ENCODE measurements at places on chromosomes 2 and 18.

DNA sequence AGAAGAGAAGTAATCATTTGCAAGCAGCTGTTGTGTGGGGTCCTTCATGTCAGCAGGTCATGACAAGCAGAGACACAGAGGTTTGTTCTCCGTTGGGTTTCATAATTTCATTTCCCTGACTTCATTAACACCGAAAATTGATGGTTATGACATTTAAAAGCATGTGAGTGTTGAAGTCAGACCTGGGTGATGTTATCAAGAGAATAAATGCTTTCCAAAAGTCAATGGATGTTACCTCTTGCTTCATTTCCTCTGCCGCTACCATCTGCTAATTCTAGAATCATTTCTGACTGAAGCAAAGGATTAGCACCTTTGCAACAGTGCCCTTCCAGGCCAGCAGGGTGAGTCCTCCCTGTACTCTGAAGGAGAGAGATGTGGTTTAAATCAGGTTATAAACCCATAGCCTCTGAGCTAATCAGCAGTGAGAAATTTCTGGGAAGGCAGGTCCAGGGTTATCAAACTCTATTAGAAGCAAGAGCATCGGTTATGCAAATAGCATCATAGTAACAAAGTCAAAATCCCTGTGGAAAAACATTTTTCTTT lies 446.2 kb downstream of the PIK3C3 start:
- DNase-seq: no peak

GRCh38 chr2:104476075-104476474 lies 377.8 kb upstream of the POU3F3 start:
- DNase-seq: no peak

DNA sequence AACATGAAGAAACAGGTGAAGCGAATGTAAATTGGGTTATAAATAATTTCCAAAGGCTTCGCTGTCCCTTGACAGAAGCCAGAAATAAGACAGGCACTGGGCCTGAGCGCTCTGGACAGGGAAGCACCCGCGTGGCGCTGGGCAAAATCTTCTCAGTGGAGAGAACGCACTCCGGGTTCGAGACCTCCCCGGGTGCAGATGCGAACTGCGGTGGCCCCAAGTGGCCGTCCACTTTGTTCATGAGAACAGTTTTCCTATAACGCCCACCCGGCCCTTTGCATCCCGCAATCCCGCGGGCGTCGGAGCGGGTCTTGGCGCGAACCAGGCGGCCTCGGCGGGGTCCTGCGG lies 651 bp upstream of the DPYSL5 start:
- no peak for DNase-seq

DNA sequence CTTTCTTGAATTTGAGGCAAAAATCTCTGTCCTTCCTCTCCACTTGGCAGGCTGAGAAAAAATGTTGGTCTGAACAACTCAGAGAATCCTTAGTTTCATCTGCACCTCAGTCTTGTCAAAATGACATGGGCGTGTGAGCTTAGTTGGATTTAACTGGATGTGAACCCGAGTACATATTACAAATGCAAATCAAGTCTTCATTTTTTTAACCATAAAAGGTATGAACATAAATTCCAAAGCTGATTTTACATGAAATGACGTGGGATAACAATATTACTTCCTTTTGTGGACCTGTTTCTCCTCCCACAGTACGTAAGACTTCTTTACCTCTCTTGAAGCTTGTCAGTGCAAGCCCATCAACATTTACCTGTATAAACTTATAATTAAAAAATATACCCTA lies 32.6 kb upstream of the RND3 start:
- DNase-seq: no peak

GRCh38 chr18:50560681-50561629 lies 1.1 kb downstream of the MAPK4 start:
- no peak for DNase-seq

GRCh38 chr2:60400462-60401246 lies 152.8 kb downstream of the BCL11A start:
- DNase-seq: no peak

DNA sequence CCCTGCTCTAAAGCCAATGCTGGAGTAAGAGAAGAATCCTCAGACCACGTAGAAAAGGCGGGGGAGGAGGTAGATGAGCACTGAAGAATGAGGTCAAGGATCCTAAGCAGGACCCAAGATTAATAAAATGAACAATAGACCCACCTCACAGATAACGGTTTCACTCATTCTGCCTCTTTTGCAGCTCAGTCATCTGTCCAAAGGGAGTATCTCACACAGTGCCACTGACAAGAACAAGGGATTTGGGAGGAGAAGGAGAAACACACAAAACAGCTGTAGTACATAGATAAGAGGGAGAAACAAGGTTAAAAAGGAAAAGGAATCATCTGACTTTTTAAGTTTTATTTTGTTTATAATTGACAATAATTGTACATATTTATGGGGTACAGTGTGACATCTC lies 30.9 kb upstream of the SULT1C4 start:
- no peak for DNase-seq

- no peak for DNase-seq
Measured at GRCh38 chr2:154293864-154294263, 404.6 kb upstream of the KCNJ3 start.

GRCh38 chr18:567122-567521 lies 13.1 kb upstream of the CETN1 start:
- DNase-seq: no peak

- no peak for DNase-seq
Measured at GRCh38 chr2:174600349-174600748, 2.7 kb upstream of the WIPF1 start.

DNA sequence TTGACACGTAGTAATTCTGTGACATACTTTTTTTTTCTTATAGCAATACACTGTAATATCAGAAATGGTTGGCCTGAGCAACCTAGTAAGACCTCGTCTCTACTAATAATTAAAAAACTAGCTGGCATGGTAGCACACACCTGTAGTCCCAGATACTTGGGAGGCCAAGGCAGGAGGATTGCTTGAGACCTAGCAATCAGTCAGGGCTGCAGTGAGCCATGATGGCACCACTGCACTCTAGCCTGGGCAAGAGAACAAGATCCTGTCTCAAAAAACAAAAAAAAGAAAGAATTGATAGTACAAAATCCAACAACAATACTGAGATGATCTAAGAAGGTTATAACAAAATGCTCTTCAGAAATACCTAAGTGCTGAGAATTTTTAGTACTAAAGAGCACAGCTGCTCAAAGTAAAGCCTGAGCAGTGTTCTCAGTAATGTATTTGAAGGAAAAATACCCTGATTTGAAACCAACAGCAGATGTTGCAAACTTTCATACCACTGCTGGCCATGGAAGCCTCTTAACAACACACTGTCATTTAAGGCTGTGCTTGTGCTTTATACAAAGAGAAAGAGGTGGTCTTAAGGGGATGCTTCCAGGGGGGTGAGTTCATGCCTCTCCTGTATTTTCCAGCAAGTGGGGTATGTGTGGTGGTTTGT lies 132.6 kb upstream of the CDCA7 start:
- no peak for DNase-seq

GRCh38 chr2:144333143-144333555 lies 186.8 kb downstream of the ZEB2 start:
- no peak for DNase-seq

- peak; percentile 28 for DNase-seq
Measured at GRCh38 chr2:169775765-169776164, 22.9 kb upstream of the SSB start.

DNA sequence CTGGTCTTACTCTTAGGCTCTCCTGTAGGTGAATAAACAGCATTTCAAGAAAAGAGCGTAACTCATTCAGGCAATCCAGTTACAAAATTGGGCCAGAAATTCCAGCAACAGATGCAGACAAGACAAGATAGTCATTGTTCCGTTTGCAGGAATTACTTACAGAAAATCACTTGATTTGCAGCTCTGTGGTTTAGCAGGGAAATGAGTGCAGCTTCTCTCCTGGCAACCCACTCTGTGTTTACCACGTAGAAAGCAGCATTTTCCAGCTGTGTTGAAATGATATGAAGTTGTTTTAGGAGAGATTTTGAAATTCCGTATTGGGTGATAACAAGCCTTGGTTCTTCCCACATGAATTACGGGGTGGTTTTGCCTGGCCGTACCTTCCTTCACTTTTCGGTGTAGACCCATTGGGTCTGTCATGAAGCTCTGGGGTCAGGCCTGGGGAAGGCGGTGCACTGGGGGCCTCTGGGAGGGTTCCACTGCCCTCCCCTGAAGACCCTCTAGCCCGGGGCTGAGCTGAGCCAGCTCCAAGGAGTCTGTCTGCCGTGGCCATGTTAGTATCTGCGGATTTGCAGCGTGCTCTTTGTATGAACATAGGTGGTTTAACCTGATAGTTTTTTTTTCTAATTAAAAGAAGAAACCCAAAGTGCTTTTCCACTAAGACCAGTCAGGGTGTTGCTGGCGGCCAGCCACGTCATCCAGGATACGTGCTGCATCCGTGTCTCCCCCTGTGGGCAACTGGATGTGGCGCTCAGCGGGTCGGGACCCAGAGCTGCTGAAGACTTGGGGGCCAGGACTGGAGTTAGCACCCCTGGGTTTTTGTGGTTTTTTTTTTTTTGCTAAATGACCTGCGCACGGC lies 58.9 kb upstream of the KCNG2 start:
- no peak for DNase-seq

DNA sequence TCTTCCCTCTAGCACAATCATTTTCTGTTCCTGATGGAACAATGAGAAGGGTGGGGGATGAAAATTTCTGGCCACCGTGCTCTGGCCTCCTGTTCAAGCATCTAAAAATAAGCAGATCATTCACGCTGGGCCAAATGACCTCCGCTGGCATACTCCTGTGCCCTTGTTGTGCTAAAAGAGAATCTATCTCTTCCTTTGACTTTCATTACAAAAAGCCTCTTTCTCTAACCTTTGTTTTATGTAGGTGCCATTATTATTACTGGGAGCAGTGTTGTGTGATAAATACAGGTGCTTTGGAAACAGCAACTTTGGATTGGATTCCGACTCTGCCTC lies 44.6 kb upstream of the B3GNT2 start:
- DNase-seq: no peak

DNA sequence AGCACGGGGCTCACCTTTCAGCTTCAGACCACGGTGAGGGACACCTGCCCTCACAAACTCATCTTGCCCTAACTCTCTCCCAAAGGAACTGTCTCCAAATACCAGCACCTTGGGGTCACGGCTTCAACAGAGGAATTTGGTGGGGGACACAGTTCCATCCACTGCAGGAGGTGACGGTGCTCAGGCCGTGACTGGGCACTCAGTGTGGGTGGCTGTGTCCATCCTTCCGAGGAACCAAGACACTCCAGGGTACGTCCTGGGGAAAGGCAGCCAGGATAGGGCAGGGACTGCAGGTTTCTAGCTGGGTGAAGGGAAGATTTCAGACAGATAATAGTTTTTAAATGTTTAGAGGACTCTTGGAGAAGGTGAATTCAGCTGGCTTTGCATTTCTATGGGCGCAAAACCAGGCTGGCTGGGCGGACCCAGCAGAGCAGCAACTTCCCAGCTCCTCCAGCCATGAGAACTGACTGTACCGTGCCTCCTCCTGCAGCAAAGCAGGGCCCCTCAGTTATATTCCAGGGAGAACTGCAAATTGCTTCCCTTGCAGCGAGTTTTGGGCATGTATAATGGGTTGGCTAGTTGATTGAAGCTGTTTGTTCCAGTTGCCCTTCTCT lies 23.9 kb upstream of the ALLC start:
- DNase-seq: no peak

DNA sequence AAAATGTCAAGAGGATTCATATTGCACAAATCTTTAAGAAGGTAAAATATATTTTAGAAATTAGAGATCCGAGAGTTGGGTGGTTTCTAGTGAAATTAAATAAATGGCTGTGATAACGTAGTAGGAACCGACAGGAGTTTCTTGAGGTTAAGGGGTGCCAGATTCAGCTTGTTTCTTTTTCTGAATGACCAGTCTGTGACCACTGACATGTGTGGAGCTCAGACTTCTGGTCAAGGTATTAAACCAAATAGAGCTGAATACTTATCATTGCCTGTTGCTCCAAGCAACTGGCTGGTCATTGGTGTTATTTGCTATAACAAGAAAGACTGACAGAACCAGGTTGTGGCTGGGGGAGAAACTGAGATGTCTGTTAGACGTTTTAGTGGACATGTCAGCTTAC lies 408.2 kb upstream of the HS6ST1 start:
- DNase-seq: no peak

DNA sequence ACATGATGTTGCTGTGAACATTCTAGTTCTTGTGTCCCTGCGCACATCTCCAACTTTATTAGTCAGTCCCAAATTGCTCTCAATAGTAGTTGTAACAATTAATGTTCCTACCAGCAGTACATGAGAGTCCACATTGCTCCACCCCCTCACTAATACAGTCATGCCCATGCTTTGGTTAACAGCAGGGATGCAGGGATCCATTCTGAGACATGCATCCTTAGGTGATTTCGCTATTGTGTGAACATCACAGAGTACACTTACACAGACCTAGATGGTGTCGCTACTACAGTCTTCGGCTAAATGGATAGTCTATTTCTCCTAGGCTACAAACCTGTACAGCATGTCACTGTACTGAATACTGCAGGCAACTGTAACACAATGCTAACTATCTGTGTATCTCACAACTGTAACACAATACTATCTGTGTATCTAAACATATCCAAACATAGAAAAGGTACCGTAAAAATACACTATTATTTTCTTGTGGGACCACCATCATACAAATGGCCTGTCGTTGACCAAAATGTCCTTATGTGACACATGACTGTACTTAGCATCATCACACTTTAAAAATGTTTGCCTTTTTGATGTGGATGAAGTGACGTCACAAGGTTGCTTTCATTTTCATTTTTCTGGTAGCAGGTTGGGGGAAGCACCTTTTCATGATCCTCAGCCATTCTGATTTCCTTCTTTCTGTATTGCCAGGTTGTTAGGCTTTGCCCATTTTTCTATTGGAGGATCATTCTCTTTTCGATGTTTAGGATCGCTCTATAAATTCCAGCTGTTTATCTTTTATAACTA lies 82.9 kb upstream of the RNF152 start:
- no peak for DNase-seq

All from AG08396 (cell line).